ENCODE measurements at places on chromosomes 6 and 20. TPM values are rescaled to one million over a fixed set of nuclear protein-coding genes. Genes with fewer than 3 reads are reported as not detected.

Gene OR2H1
- polyA plus RNA-seq, result not detected

Gene SAMD10
- polyA plus RNA-seq, result 2.7 TPM

Gene SLC17A4
- polyA plus RNA-seq, result not detected

Gene TUBB2B
- polyA plus RNA-seq, result 20.5 TPM

Gene SNAP25
- 10.1 TPM for polyA plus RNA-seq

Gene SLC22A1
- polyA plus RNA-seq, result 0.55 TPM

Gene TBC1D32
- polyA plus RNA-seq, result not detected

Gene ASIP
- not detected for polyA plus RNA-seq

Gene TAGAP
- 0.43 TPM for polyA plus RNA-seq

Gene CAGE1
- not detected for polyA plus RNA-seq
